ENCODE measurements at places on chromosomes 11 and 22.

DNA sequence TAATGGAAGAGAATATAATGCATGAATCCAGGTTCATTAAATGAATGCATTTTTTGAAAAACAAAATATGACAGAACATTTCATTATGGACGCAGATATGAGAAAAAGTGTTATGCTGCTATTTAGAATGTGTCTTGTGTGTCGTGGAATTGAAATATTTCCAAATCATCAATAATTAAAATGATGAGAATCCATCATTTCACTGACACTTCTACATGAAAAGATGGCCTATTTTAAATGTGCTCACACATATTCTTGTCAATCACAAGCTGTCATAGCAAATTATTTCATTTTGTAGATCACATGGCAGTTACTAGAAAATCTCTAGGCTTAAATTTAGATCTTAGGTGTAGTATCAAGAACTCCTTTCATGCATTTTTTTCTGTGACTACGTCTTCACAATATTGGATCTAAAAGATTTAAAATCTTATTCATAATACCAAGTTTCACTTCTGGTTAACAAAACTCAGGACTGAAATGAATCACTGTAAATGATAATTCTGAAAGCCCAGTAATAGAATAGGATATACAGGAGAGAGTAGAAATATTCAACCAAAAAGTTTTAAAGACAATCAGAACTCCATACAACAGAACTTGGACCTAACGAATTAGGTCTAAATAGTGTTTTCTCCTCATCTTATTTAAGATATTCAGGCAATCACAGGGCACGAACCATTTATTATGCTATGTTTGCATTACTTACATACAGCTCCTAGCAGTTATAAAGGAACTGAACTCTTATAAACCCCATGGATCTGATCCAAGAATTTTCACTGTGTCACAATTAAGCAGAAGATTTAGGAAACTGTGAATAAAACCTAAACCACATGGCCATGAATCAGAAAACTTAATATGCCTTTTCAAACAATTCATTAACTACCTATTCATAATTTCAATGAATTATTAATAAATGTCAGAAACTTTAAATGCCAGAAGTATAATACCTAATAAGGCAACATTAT lies 67.7 kb downstream of the DCDC1 start:
- no peaks in the 10 kb centered on the region for H3K36me3 ChIP-seq
- H3K4me1 ChIP-seq = no peaks in the 10 kb centered on the region
- H3K4me3 ChIP-seq = no peak overlapping the region
- no peak overlapping the region for H3K27ac ChIP-seq

GRCh38 chr11:68575025-68575665 lies 109.2 kb upstream of the GAL start:
- H3K27me3 ChIP-seq = no peaks in the 10 kb centered on the region
- no peak overlapping the region for H3K4me3 ChIP-seq
- DNase-seq = no peak

- DNase-seq = no peak
- no peaks in the 10 kb centered on the region for H3K4me1 ChIP-seq
- peaks cover 51% of the 10 kb centered on the region for H3K36me3 ChIP-seq
Measured at GRCh38 chr22:46688949-46689348, 49.1 kb downstream of the CERK start.

GRCh38 chr11:96284917-96285316 lies 58.1 kb downstream of the MAML2 start:
- no peak overlapping the region for H3K27ac ChIP-seq
- H3K4me1 ChIP-seq = peaks cover 35% of the 10 kb centered on the region
- H3K4me3 ChIP-seq = no peak overlapping the region
- peaks cover 2% of the 10 kb centered on the region for H3K36me3 ChIP-seq
- no peaks in the 10 kb centered on the region for H3K27me3 ChIP-seq
- DNase-seq = no peak

GRCh38 chr22:30400159-30400558 lies 3.3 kb downstream of the SEC14L2 start:
- H3K27me3 ChIP-seq = peaks cover 19% of the 10 kb centered on the region
- peaks cover 6% of the 10 kb centered on the region for H3K36me3 ChIP-seq
- no peak overlapping the region for H3K4me3 ChIP-seq
- no peak for DNase-seq
- no peak overlapping the region for H3K27ac ChIP-seq

- peaks cover 22% of the 10 kb centered on the region for H3K4me1 ChIP-seq
- H3K4me3 ChIP-seq = no peak overlapping the region
- no peak for DNase-seq
- H3K27ac ChIP-seq = no peak overlapping the region
- H3K36me3 ChIP-seq = peaks cover 16% of the 10 kb centered on the region
Measured at GRCh38 chr11:62774407-62774806, 3.2 kb downstream of the TAF6L start.

GRCh38 chr11:68011051-68011943 lies 1.2 kb downstream of the ALDH3B1 start:
- peaks cover 3% of the 10 kb centered on the region for H3K36me3 ChIP-seq
- no peak overlapping the region for H3K27ac ChIP-seq
- DNase-seq = no peak
- no peaks in the 10 kb centered on the region for H3K4me1 ChIP-seq
- no peak overlapping the region for H3K4me3 ChIP-seq

GRCh38 chr11:125404811-125405790 lies 91.0 kb downstream of the FEZ1 start:
- H3K4me3 ChIP-seq = no peak overlapping the region
- H3K27me3 ChIP-seq = peaks cover 98% of the 10 kb centered on the region
- peaks cover 10% of the 10 kb centered on the region for H3K4me1 ChIP-seq
- peaks cover 2% of the 10 kb centered on the region for H3K36me3 ChIP-seq

DNA sequence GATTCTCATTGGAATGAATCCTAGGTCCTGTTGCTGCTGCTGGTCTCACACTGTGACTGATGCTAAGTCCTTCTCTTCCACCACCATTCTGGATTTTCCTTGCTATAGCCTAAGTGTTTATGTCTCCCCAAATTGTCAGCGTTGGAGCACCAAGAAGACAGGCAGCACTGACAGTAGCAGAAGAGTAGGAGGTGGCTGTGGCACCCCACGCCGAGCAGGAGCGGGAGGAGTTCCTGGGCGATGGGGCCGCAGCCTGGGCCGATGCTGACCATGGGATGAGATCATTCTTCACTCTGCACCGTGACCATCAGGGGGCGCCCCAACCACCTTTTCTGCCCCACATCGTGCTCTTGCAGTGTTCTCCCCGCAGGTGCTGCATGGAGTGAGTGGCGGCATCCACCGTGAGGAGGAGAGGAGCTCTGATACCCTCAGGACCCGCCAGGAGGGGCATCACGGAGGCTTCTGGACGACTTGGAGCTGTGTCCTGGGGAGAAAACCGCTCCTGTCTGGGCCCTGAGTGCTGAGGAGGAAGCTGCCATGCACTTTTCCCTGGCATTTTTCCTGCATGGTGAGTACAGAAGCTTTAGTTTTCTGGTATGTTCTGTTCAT lies 57.0 kb downstream of the LRRC74B start:
- H3K4me1 ChIP-seq = peaks cover 8% of the 10 kb centered on the region
- peaks cover 74% of the 10 kb centered on the region for H3K27me3 ChIP-seq
- no peaks in the 10 kb centered on the region for H3K36me3 ChIP-seq

DNA sequence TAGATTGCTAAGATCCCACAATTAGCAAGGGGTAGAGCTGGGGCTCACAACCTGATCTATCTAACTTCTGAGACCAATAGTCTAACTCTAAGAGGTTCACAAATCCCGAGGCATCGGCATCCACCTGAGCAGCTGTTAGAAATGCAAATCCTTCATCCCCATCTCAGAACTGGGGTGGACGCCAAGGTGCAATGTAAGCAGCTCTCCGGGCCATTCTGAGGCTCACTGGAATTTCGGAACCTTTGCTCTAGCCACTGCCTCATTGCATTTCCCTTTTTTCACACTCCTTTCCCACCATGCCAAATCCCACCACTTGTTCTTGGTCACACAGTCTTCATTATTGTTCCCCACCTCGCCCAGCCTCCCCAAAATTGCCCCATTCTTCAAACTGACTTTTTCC lies 29.8 kb downstream of the MAML2 start:
- H3K4me1 ChIP-seq = peaks cover 56% of the 10 kb centered on the region
- no peak overlapping the region for H3K4me3 ChIP-seq
- H3K27me3 ChIP-seq = no peaks in the 10 kb centered on the region
- peaks cover 4% of the 10 kb centered on the region for H3K36me3 ChIP-seq
- H3K27ac ChIP-seq = no peak overlapping the region

DNA sequence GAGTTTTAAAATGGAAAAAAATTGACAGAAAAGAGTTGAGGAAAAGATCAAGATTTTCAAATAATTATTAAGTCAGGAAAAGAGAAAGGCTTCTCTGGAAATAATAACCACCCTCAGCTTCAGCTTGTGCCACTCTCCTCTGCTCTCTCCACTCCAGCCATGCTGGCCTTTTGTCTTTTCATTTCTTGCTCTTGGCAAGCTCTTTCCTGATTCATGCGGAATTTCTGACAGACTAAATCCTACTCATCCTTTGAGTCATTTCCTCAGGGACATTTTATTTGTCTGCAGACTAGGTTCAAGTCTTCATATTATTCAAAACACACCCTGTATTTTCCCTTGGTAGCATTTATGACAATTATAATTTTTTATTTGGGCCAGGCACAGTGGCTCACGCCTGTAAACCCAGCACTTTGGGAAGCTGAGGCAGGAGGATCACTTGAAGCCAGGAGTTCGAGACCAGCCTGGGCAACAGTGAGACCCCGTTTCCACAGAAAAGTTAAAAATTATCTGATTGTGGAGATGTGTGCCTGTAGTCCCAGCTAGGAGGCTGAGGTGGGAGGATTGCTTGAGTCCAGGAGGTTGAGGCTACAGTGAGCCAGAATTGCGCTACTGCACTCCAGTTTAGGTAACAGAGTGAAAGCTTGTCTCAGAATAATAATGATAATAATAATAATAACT lies 7.8 kb upstream of the P4HA3 start:
- H3K27me3 ChIP-seq = peaks cover 22% of the 10 kb centered on the region
- no peak for DNase-seq
- H3K4me3 ChIP-seq = no peak overlapping the region
- no peak overlapping the region for H3K27ac ChIP-seq
- no peaks in the 10 kb centered on the region for H3K4me1 ChIP-seq
- H3K36me3 ChIP-seq = no peaks in the 10 kb centered on the region

- H3K27me3 ChIP-seq = no peaks in the 10 kb centered on the region
- no peak for DNase-seq
- no peaks in the 10 kb centered on the region for H3K36me3 ChIP-seq
Measured at GRCh38 chr11:24478718-24479117, 18.1 kb upstream of the LUZP2 start.

GRCh38 chr11:19931141-19931770 lies 218.6 kb downstream of the NAV2 start:
- no peaks in the 10 kb centered on the region for H3K36me3 ChIP-seq
- no peak overlapping the region for H3K27ac ChIP-seq
- no peak overlapping the region for H3K4me3 ChIP-seq
- H3K4me1 ChIP-seq = no peaks in the 10 kb centered on the region
- no peaks in the 10 kb centered on the region for H3K27me3 ChIP-seq

- H3K4me1 ChIP-seq = no peaks in the 10 kb centered on the region
- H3K27ac ChIP-seq = no peak overlapping the region
- no peak overlapping the region for H3K4me3 ChIP-seq
- no peaks in the 10 kb centered on the region for H3K27me3 ChIP-seq
Measured at GRCh38 chr11:2103668-2104523, 35.3 kb downstream of the IGF2 start.

DNA sequence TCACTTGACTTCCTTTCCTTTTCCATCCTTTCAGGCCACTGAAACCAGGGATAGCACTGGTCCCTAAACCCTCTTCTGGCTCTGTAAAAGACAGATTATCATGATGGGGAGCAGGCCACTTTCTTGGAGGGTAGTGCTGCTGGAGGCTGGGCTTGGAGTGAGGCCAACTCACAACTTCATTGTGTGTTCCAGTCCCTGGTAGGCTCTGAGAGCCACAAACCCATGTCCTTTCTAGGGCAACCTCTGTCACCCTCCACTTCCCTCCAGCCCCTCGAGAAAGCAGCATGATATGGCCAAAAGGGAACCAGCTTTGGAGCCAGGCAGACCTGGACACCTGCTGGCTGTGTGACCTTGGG lies 2.3 kb downstream of the TKFC start:
- DNase-seq = no peak
- peaks cover 36% of the 10 kb centered on the region for H3K4me1 ChIP-seq
- no peak overlapping the region for H3K4me3 ChIP-seq
- no peaks in the 10 kb centered on the region for H3K27me3 ChIP-seq

GRCh38 chr11:65211293-65212105 lies 29.8 kb downstream of the CAPN1 start:
- H3K36me3 ChIP-seq = peaks cover 19% of the 10 kb centered on the region
- DNase-seq = no peak
- H3K4me3 ChIP-seq = no peak overlapping the region

- peaks cover 24% of the 10 kb centered on the region for H3K36me3 ChIP-seq
- no peak overlapping the region for H3K4me3 ChIP-seq
- peaks cover 23% of the 10 kb centered on the region for H3K4me1 ChIP-seq
Measured at GRCh38 chr11:68813773-68814172, 27.9 kb downstream of the CPT1A start.

GRCh38 chr11:111260811-111261210 lies 15.3 kb downstream of the POU2AF2 start:
- H3K4me3 ChIP-seq = no peak overlapping the region
- H3K27ac ChIP-seq = no peak overlapping the region
- no peak for DNase-seq
- H3K4me1 ChIP-seq = no peaks in the 10 kb centered on the region

DNA sequence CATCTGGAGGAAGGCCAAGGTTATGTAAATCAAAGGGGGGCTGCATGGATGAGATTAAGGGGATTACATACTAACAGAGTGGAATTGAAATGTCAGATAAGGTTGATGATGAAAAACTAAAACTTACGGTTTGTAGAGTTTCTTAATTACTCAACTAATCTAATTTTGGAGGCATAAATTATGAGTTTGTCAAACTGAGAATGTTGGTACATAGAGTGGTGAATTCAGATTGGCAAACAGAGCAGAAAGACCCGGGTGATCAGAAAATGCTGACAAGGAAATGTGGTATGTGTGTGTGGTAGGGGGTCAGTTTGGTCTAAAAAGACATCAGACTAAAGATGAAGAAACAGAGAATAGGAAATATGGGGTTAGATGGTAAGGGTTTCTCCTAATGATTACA lies 11.0 kb downstream of the MS4A6E start:
- no peaks in the 10 kb centered on the region for H3K4me1 ChIP-seq
- DNase-seq = no peak
- no peak overlapping the region for H3K27ac ChIP-seq
- peaks cover 40% of the 10 kb centered on the region for H3K27me3 ChIP-seq
- H3K36me3 ChIP-seq = peaks cover 2% of the 10 kb centered on the region

- H3K27me3 ChIP-seq = peaks cover 51% of the 10 kb centered on the region
- peaks cover 43% of the 10 kb centered on the region for H3K4me1 ChIP-seq
- peak overlapping the region; percentile 40 for H3K4me3 ChIP-seq
- H3K36me3 ChIP-seq = peaks cover 4% of the 10 kb centered on the region
Measured at GRCh38 chr11:128684549-128685401, 9.1 kb upstream of the FLI1 start.

GRCh38 chr22:46062232-46062615 lies 85.3 kb upstream of the WNT7B start:
- H3K4me3 ChIP-seq = no peak overlapping the region
- H3K36me3 ChIP-seq = peaks cover 9% of the 10 kb centered on the region
- peaks cover 39% of the 10 kb centered on the region for H3K4me1 ChIP-seq
- no peaks in the 10 kb centered on the region for H3K27me3 ChIP-seq
- DNase-seq = no peak

- no peaks in the 10 kb centered on the region for H3K36me3 ChIP-seq
- peaks cover 83% of the 10 kb centered on the region for H3K27me3 ChIP-seq
- no peaks in the 10 kb centered on the region for H3K4me1 ChIP-seq
- H3K27ac ChIP-seq = no peak overlapping the region
Measured at GRCh38 chr11:19352072-19352770, 111.5 kb upstream of the E2F8 start.

- H3K36me3 ChIP-seq = no peaks in the 10 kb centered on the region
- H3K4me3 ChIP-seq = no peak overlapping the region
- no peak overlapping the region for H3K27ac ChIP-seq
- no peaks in the 10 kb centered on the region for H3K4me1 ChIP-seq
- no peak for DNase-seq
Measured at GRCh38 chr11:113908098-113908497, 3.5 kb downstream of the HTR3B start.
